ENCODE measurements at places on chromosomes 13 and 19.

DNA sequence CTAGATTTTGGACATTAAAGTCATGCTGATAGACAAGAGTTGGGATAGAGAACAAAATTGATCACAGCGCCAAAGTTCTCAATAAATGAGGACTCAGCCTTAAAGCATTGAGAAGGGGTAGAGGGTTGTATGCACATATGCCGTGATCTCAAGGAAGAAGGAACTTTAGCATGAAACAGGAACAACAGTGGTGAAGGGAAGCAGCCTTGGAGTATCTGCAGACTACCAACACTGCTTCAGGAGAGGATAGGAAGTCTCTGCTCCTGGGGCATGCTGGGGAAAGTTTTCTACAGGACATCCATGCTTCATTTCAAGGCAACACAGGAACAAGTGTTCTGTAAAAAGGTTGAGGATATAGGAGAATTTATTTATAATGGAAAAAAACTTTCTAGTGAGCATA lies 111.9 kb upstream of the MLNR start:
- no peak for DNase-seq

- DNase-seq, result no peak
Observed at GRCh38 chr13:108018371-108018870, 196.9 kb downstream of the LIG4 start.

- DNase-seq, result no peak
Observed at GRCh38 chr13:37656247-37656940, 57.8 kb upstream of the POSTN start.

DNA sequence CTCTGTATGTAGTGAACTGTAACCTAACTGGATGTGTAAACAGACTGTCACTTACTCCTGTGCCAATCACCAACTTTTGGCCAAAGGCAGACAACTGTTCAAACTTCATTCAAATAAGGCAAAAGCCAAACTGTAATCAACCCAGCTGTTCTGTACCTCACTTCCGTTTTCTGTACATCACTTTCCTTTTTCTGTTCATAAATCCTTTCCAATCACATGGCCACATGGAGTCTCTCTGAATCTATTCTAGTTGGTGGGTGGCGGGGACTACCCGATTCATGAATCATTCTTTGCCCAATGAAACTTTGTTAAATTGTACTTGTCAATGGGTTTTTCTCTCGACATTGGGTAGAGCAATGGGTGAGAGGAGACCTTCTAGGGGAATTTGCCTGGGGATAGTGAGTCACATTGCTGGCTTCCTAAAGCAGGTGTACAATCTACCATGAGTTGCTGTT lies 178.3 kb upstream of the RFC3 start:
- DNase-seq, result no peak

GRCh38 chr13:70203661-70204229 lies 95.5 kb upstream of the KLHL1 start:
- DNase-seq, result no peak

DNA sequence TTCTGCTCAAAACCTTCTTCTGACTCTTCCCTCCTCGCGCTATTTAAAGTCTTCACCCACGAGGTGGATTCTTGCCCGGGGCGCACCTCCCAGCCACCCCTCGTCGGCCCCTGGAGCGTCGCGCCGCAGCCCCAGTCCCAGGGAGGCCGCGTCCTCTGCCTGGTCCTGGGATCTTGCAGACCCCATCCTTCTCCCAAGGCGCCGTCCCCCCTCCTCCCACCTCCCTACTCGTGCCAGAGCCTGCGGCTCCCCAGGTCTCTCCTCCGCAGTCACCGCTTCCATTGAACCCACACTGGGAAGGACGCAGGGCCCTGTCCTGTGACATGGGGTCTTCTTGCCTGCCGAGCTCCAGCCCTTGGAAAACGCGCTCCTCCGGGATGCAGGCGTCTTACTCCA lies 486 bp downstream of the ZNF808 start:
- no peak for DNase-seq

DNA sequence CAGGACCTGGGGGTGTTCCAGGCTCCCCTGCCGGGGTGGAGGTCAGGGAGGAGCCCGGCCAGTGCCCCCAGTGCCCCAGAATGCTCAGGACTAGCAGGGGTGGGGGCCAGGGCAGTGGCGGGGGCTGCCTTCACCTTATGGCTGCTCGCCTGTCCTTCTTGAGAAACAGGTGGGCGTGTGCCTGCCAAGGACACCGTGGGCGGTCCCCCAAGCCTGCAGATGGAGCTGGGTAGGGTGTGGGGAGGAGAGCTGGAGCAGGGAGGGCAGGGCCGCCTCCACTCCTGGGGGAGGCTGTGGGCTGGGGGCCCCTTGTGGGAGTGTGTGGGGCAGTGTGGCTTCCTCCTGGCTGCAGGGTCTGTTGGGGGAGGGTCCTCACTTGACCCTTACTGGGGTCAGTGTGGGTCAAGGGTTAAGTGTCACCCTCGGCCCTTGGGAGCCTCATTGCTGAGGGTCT lies 160.1 kb downstream of the KDM4B start:
- no peak for DNase-seq

DNA sequence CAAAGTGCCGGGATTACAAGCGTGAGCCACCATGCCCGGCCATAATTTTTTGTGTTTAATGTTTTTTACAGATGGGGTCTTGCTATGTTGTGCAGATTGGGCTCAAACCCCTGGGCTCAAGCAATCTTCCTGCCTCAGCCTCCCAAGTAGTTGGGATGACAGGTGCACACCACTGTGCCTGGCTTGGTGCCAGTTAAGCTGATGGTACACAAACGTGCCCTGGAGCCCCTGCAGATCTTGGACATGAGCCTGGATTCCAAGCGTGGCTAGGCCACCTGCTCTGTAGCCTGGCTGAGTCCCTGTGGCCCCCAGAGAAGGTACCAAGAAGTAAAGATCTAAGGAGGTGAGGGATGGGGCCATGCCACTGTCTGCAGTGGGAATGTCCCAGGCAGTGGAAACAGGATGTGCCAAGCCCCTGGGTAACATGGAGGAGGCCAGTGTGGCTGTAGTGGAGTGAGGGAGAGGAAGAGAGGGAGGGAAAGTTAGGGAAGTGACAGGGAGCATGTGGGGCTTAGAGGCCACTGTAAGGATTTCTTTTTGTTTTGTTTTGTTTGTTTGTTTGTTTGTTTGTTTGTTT lies 7.0 kb downstream of the PRODH2 start:
- no peak for DNase-seq

DNA sequence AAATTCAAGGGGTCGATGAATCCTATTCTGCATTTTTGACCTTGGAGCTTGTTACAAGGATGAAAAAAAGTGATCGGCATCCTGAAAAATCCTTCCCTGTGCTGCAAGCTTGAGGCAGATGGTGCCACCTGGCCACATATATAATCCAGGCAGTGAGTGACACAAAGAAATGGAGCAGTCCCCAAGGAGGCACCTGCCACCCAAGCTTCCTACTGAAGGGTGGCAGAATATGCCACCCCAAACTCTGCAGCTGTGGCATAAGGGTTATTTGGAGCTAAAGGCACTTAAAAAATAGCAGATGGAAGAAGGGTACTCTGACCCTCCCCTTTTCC lies 15.4 kb downstream of the TMEM272 start:
- DNase-seq, result no peak

GRCh38 chr13:112213467-112214255 lies 146.7 kb downstream of the SOX1 start:
- DNase-seq, result no peak

DNA sequence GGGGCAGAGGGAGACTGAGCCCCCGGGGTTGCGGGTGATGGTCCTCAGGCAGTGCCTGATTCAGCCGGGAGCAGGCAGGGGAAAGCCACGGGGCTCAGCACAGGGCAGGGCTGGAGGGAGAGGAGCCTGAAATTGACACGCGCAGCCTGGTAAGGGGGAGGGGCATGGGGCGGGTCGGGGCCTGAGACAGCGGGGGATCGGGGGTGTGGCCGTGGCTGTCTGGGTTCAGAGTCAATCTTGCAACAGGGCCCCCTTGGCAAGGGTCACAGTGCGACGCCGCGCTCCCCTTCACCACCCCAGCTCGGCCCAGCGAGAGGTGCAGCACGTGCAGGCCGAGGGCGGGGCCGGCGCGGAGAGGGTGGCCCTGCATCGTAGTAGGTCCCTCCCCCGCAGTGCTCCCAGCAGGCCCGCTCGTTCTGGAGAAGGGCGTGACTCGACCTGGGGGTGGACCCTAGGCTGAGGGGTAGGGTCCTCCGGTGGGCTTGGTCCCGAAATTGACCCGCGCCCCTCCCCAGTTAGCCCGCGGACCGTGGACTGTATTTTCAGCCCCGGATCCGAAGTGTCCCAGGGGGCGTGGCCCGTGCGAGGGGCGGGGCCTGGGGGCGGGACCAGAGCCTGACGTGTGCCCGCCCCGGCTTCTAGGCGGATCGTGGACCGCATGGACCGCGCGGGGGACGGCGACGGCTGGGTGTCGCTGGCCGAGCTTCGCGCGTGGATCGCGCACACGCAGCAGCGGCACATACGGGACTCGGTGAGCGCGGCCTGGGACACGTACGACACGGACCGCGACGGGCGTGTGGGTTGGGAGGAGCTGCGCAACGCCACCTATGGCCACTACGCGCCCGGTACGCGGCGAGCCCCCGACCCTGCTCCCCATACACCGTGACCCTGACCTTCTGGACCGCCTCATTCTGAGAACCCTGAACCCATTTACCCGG lies 6.0 kb downstream of the RCN3 start:
- peak; percentile 90 for DNase-seq

DNA sequence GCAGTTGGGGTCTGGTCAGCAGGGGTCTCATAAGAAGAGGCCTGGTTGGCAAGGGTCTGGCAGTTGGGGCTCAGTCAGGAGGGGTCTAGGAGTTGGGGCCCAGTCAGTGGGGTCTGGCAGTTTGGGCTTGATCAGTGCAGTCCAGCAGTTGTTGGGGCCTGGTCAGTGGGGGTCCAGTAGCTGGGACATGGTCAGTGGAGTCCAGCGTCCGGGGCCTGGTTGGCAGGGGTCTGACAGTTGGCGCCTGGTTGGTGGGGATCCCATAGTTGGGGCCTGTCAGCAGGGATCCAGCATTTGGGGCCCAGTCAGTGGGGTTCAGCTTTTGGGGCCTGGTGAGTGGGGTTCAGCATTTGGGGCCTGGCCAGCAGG lies 60.5 kb upstream of the TPM4 start:
- DNase-seq, result no peak

- no peak for DNase-seq
Observed at GRCh38 chr13:23443110-23443509, 9.6 kb upstream of the SACS start.

DNA sequence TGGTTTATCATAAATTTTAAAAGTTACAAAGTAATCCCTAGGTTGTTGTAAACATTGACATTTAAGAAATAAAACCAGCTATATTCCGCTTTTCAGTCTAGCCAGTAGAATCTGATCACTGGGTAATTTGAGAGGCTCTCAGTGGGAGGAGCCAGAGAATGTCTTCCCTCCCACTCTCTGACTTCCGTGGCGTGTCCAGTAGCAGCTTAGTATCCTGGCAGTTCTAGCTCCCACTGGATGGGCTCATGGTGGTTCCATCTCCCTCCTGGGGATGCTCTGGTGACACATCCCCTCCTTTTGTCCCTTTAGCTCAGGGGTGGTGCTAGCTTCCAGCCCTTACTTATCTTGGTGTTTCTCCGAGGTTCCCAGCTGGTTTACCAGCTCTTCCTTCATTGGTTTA lies 34.5 kb downstream of the MTUS2 start:
- DNase-seq, result no peak

DNA sequence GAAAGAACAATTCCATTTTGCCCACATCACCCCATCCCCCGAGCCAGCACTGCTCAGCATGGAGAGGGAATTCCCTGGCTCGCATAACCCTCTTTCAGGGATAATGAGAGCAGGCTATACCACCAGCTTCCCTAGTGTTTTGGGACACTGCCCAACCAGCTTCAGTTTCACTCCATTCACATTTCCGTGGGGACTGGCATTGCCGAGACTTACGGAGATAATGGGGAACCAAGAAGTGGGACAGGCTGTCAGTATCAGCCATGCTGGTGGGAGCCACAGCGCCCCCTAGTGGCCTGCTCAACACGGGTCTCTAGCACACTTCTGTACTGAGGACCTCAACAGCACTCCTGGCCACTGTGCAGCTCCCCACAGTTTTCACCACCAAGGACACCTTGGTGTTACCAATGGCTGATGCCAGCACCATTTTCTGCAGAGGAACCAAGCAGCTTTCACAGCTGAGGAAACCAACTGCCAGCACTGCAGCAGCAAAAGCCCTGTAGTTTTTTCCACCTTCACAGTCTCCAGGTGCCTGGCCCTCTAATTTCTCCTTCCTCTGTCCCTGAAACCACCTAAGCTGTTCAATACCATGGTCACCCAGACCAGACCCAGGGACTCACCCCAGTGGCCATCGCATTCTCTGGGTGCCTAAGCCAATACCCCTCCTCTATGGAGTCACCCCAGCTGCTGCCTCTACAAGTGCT lies 23.7 kb downstream of the SLC6A16 start:
- DNase-seq, result peak; percentile 59

GRCh38 chr13:42035905-42036521 lies 12.4 kb upstream of the DGKH start:
- DNase-seq, result no peak

GRCh38 chr19:18543814-18544475 lies 572 bp upstream of the FKBP8 start:
- DNase-seq, result peak; percentile 54

GRCh38 chr19:41367848-41368301 lies 3.9 kb upstream of the B9D2 start:
- no peak for DNase-seq

GRCh38 chr19:51292971-51293370 lies 18.5 kb upstream of the IGLON5 start:
- no peak for DNase-seq

DNA sequence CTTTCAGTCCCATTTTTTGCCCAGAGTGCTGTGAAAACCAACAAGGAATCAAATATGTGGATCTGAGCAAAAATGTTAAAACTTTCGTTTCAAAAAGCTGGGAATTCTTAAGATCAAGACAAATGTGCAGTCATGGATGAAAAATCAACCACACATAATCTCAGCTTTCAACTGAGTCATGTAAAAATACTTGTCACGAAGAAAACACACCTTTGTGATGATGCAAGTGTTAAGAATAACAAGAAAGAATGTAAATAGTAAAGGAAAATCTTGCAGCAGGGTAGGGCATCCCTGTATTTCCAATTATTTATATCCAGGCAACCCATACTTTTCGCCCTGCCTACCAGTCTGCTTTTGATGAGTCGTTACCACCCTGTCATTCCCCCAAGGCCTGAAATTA lies 27.4 kb upstream of the DCLK1 start:
- DNase-seq, result no peak

DNA sequence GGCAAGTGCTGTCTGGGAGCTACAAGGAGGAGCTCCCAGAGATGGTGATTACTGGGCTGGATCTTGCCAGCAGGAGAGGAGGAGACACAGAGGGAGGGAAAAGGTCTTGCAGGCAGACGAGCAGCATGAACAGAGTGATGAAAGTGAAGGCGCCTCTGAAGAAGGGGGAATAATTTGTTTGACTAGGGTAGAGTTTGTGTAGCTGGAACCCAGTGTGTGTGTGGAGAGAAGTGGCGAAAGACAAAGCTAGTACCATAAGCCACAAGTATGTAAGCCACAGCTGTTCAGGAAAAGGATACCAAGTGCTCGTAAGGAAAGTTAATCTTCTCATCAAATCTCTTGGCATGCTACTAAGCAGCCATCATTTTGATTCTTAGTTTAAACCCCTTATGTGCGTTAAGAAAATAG lies 5.4 kb downstream of the FLT1 start:
- DNase-seq, result no peak

DNA sequence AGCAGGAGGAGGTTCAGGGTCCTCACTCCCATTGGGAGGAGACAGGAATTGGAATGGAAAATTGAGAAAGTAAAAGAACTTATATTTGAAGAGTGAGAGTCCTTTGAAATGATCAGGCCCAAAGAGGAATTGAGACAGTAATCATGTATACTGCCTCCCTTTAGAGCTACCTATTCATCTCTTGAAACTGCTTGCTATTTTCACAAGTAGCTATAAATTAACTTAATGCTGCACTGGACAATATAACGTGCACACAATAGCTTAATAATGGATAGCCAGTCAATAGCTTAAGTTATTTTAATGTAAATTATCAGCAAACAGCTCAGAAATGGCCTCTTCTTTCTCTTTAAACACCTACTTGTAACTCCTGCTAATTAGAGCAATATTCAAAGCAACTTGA lies 46.6 kb upstream of the MYCBP2 start:
- DNase-seq, result no peak

All from stimulated activated CD4-positive, alpha-beta T cell treated with anti-CD3 and anti-CD28 coated beads, TNF-alpha, amount 100 ng/mL, for 4 hours (primary cell).